ENCODE measurements at places on chromosomes 11 and 22.

- no peak for DNase-seq
Measured at GRCh38 chr11:2127482-2128129, 11.6 kb downstream of the IGF2 start.

- DNase-seq: no peak
Measured at GRCh38 chr11:96085319-96085930, 161.5 kb upstream of the MTMR2 start.

DNA sequence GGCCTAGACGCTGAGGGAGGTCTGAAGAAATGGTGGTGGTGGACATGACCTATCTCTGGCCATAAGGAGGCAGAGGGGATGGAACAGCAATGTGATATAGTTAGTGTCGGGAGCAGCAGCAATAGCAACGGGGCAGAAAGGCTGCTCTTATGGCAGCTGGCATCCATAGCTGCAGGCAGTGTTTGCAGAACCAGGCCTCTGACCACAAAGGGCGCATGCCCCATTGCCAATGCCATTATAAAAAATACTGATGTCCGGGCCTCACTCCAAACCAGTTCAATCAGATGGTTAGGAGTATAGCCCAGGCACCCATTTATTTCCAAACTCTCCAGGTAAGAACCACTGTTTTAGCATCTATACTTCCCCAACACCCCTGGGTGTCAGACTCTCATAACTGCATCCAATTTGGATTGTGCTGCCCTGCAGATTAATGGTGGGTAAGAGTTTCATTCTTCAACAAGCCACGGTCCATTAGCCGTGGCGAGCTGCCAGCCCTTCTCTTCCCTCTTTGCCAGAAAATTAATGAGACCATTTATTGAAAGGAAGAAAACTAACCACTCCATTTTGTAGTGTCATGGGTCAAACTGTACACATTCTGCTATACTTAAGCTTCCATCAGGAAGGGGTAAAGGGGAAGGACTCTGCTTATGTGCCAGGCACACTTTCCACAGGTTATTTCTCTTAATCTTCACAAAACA, 72.8 kb upstream of the SPON1 start:
- DNase-seq: peak; percentile 19

DNA sequence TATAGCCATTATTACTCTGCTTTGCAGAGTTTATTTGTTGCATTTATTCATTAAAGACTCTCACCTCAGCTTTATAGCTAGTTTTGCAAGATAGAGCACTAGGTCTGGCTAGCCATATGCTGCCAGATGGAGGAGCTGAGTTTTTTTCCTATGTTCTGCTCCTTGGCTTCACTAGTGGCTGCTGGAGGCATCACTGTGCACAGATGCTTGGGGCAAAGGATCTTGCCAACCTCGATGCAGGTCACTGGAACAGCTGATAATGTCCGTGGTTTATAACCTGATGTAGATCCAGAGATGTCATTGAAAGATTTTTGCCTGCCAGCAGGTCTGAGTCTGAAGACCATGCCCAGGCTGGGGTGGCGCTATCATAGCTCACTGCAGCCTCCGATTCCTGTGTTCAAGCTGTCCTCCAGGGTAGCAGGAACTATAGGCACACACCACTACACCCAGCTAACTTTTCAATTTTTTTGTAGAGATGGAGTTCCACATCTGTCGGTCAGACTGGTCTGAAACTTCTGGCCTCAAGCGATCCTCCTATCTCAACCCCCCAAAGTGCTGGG, 63.2 kb downstream of the PACS1 start:
- DNase-seq: peak; percentile 70

GRCh38 chr11:35003658-35004057, 87.2 kb downstream of the PDHX start:
- no peak for DNase-seq

DNA sequence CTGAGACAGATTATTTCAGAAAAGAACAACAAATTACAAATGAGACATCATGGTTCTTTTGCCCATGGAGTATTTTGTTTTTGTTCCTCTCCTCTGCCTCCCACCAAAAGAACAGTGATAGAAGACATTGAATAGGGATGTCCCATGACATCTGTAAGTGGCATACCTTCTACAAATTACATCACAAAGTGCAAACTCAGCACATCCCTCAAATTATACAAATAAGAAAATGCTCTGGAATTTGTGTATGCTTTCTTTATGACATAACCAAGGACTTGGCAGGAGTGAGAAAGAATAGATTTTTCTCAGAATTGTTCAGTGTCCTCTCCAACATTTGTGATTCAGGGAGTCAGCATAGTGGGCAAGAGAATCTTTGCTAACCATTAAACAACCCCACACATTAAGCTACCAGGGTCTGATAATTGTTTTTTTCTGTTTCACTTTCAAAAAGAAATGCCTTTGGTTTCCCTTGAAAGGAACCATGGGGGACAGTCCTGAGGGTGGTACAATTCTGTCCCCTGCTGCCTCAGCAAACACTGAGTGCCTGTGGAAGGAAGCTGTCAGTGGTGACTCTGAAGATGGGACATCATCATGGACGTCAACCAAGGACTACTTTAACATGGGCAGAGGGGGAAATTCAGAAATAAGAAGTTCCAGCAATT, 430.3 kb downstream of the AASDHPPT start:
- DNase-seq: no peak

DNA sequence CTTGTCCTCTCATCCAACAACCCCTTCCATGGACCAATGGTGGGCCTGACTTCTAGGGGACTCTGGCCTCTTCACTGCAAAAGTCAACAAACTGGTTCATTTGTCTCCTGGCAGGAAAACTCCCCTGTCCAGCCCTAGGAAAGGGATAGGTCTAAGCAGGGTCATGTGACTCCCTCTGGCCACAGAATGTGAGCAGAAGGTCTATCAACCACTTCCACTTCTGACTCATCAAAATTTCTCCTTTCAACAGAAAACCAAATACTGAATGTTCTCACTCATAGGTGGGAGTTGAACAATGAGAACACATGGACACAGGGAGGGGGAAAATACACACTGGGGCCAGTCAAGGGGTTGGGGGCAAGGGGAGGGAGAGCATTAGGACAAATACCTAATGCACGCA, 1.3 kb upstream of the ISX start:
- no peak for DNase-seq

- no peak for DNase-seq
Measured at GRCh38 chr11:72189455-72190250, 2.3 kb upstream of the FOLR1 start.

DNA sequence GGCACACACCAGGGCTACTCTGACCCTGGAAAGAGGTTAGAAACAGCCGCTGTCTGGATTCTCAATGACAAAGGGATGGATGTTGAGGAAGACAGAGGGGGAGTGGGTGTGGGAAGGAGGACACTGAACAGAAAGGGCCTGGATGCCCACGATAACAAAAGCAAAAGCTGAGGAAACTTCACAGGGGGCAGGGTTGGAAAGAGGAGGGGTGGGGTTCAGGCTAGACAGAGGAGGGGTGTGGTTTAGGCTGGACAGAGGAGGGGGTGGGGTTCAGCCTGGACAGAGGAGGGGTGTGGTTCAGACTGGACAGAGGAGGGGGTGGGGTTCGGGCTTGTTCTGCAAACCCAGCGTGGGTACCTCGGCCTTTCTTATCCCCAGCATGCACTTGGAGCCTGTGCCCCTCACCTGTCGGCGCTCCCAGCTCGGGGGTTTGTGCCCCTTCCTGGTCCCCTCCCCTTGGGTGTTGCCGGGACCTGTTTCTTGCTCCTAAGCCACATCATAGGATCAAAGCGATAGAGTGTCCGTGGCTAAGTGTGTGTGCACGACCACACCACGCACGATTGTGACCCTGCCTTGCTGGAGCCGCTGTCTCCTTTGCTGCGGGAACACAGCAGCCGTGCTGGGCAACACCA, 75.6 kb downstream of the BRD1 start:
- DNase-seq: no peak

DNA sequence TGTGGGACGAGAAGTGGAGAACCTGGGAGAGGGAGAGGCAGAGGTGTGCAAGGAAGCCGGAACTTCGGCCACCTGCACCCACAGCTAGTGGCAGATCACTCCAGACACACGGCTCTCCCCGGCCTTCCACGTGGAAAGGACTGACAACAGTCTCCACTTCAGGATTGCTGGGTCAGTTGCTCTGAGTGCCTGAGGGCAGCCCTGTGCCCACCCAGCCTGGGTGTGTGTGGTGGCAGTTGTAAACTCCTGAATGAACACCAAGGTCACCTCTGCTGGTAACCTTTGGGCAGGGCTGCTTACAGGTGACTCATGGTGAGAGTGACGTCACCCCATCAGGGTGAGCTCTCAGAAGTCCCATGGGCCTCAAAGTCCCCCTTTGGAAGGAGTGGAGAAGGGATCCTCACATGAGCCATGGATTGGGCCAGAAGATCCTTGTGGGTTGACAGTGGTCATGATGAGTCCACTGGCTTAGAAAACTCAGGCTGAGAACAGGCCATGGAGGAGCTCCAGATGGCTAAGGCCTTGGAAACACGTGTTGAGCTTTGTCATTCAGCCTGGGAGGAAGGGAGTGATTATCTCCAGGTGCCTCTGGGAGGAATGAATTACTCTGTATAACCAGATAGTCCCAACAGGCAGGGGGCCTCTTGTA, 71.3 kb downstream of the BCR start:
- DNase-seq: no peak

GRCh38 chr11:105401269-105401809, 208.5 kb upstream of the GRIA4 start:
- no peak for DNase-seq

DNA sequence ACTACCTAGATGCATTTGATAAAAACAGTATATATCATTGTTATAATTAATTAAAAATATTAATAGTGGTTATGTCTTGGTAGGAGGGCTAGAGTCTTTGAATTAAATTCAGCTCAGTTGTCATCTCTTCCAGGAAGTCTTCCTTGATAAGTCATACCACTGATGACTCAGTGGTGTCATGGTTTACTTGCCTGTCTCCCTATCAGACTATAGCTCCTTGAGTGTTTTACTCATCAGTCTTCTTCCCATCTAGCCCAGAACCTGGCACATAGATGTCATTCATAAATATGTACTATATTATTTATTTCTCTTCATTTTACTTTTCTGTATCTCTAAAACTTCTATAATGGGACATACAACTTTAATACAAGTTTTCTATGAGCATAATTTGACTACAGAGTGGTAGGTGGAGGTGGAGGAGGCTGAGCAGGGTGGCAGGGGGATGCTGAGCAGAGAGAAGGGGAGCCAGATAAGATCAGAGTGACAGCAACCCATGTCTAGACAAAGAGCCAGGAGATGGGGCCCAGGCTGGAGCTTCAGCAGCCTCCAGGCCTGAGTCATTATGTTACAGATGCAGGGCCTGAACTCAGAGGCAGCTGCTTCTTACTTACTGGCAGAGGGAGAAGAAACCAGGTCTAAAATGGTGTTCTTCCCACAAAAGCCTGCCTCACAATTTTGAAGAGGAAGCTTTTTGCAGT, 82.3 kb upstream of the PHOX2A start:
- no peak for DNase-seq

- no peak for DNase-seq
Measured at GRCh38 chr11:911031-911889, 650 bp upstream of the CHID1 start.

DNA sequence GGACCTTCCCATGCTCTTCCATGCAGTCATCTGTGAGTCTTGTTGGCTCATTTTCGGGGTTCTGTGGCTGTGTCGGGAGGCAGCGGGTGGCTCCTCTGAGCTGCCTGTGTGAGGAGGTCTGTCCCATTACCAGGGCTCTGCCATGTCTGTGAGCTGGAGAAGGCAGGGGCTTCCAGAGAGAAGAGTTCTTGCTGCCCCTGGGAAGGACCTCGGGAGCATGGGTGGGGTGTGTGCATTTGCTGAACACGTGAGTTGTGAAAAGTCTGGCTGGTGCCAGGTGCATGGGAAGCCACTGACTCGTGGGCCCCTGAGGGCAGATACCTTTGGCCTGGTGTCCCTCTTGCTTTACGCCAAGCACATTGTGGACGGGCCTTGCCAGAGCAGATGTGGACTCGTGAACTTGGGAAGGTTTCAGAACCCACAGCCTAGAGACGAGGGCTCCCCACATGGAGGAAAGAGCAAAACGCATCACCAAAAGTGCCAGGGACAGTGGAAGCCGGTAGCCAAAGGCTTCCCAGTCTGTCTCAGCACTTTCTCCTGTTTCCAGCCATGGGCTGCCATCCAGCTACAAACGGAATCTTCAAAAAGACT, 1324.5 kb downstream of the BRD1 start:
- DNase-seq: no peak

GRCh38 chr11:73047773-73048371, 94.2 kb downstream of the FCHSD2 start:
- DNase-seq: no peak

- no peak for DNase-seq
Measured at GRCh38 chr22:40406063-40406890, 35.9 kb downstream of the SGSM3 start.

Data from NCI-H1694 treated with DMSO at 0.1 percent for 48 hours (cell line).